NCI-H1930 (cell line): ENCODE measurements at places on chromosomes 7 and 10.
A peak's percentile ranks its signal among the peaks of the same experiment; 100 is the strongest.

DNA sequence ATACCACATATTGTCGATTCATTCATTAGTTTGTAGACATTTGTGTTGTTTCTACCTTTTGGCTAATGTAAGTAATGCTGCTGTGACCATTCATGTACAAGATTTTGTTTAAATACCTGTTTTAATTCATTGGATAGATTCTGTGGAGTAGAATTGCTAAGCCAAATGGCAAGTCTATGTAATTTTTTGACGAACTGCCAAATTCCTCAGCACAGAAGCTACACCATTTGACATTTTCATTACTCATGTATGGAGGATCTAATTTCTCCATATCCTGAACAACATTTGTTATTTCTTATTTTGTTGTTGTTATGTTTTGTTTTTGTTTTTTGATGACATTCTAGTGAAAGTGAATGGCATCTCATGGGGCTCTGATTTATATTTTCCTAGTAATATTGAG is 1351.3 kb upstream of the SORCS1 start:
- DNase-seq, result no peak

GRCh38 chr10:31134311-31134952 is 102.8 kb upstream of the ZNF438 start:
- no peak for DNase-seq

DNA sequence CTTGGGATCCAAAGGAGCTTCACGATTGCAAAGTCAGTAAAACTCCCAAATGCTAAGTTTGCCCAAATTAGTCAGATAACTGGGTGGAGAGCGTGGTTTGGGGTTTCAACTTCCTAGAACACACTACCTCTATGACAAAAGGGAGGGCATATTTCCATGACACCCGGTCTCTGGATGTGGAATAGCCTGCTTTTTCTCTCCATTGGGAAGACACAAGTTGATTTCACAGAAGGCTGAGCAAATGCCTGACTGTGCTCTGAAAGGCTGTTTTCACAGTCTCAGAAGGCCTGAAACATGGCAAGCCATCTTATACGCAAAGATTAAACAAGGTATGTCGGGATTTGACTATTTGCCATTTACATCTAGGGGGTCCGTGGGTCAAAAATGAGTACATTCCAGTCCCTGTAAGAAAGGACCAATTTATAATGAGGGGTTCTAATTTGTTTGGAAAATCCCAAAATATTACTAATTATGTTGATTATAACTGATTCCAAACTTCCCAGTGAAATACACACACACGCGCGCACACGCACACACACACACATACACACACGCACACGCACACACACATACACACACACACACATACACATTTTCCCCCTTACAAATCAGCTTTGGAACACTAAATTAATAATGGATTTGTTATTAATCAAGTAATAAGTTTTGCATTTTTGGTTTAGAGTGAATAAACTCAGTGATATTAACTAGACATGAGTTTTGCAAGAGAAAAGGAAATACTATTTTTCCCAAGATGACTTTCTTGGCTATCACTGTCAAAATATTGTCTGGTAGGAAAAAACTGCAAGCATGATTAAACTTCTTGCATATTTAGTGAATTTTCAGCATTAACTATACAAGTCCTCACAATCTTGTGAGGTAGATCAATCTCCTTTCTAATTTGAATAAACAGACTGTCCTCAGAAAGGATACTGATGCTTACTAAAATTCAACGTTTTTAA is 105.0 kb downstream of the PRTFDC1 start:
- no peak for DNase-seq

- no peak for DNase-seq
These were observed 6.0 kb downstream of the WDR37 start for GRCh38 chr10:1061930-1062774.

- DNase-seq, result no peak
These were observed 32.5 kb downstream of the ARID5B start for GRCh38 chr10:61933859-61934555.

DNA sequence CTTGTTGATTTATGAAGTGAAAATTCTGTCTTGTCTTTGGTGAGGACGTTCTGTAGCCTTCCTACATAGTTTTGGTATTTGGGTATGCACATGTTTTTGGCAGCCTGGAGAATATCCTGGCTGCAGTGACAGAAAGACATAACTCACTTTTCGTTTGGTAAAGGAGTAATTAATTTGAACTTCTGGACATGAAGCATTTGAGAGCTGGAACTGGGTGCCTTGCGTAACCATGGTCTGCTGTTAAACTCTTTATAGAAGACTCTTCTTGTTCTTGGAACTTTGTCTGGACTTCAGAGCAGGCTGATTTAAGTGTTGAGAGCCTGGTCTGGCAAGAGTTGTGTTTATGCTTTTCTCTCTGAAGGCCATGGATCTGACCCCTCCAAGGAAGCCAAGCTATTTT is 231.3 kb downstream of the LRMDA start:
- no peak for DNase-seq

- DNase-seq, result no peak
These were observed 141.0 kb downstream of the MACC1 start for GRCh38 chr7:20075992-20076820.

GRCh38 chr7:79555571-79555970 is 102.1 kb upstream of the MAGI2 start:
- no peak for DNase-seq

DNA sequence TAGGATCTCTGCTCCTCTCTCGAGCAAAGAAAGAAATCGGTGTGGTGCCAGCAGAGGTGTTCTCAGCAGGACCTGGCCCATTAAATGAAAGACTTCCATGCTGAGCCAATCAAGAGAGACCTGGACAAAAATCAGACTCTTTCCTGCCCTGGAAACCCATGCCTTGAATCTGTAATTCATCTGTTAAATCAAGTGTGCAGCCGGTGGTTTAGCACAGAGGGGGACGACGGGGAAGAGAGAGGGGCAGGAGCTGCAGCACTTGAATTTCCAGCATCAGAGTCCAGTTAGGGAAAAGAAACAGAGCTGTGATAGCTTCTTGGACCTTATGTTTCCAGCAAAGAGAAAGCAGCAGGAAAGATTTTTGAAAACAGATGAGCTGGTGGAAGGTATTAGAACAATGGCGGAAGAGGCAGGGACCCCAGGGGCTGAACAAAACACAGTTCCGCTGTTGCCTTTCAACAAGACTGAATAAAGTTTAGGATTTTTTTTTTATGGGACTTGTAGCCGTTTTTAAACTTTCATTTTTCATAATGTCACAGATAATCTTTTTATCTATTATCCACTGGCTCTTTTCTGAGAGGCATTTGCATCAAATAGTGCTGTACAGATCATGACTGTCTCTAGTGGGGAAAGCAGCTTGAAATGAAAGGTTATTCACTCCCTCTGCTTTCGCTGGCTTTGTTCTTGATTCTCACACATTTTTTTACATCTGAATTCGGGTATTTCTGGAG is 543.6 kb upstream of the GALNT17 start:
- no peak for DNase-seq

DNA sequence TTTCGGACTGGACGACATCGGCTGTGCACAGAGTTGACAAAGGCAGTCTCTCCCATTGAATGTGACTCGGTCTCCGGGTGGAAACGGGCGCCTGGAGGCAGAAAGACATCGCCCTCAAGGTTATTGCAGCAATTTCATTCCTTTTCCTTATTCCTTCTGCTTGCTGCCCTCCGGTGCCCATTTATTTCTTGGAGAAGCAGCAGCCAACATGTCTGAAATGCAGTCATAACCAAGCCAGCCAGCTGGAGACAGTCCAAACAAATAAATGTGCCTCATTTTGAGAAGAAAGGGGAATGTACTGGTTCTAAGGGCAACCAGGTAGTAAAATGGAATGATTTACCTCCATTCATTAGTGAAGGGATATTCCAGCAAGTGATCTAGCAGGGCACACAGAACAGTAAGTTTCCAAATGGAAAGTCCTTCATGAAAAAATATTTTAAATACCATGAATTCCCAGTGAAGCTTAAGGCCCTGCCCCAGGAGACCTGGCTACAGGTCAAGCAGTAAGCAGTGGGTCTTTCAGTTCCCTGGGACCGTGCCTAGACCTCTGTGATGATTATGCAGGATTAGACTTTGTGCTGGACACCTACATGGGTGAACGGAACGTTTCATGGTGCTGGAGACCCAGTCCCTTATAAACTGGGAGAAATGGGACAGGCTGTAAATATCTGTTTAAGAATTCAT is 86.6 kb downstream of the ABLIM1 start:
- DNase-seq, result no peak

DNA sequence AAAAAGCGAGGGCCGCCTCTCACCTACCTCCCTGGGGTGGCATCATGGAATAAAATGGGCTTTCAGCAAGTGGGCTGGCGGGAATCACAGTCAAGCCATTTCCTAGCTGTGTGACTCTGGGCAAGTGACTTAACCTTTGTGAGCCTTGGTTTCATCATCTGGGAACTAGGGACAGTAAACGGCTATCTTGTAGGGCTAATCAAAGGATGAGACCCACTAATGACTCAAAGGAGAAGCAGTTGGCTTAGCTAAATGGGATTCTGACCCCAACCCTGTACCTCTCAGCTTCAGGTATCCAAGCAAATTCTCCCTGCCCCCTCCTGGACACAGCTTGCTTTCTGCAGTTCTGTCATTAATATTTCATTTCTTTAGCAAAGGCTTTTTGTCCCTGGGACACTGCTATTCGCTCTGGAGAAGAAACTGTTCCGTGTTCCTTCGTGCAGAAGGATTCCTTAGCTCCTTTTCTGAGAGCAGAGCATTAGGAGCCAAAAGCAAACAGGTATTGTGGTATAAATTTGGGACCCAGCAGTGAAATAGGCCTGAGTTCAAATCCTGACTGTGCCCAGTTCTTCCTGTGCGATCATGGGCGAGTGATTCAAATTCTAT is 25.9 kb downstream of the TRIM8 start:
- no peak for DNase-seq

- no peak for DNase-seq
These were observed 75.4 kb downstream of the PLXNA4 start for GRCh38 chr7:132500727-132501440.

DNA sequence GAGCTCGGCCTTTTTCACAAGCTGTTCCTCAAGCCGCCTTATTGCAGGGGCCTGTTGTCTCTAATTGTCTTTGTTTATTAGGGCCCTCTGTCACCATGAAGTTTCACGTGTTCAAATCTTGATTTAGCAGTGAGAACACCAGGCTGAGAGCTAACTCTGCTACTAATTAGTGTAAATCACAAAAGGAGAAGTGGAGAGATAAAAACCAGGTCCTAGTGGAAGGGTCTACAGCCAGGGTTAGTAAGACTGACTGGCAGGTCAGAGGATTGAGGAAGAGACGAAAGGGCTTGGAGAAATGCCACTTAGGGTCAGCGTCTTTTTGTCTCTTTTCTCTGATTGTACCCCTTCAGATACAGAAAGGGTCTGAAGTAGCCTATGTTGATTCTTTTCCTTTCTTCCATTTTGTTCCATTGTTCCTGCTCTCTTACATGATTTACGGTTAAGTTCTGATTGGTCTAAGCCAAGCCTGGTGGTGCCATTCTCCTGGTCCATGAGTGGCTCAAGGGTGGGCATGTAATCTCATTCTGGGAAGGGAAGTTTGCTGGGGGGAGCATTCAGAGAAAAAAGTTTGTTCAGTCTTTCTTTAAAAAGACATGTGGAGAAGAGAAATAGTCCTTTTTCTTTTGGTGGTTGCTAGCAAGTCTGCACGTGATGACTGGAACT is 21.3 kb downstream of the SSMEM1 start:
- no peak for DNase-seq

DNA sequence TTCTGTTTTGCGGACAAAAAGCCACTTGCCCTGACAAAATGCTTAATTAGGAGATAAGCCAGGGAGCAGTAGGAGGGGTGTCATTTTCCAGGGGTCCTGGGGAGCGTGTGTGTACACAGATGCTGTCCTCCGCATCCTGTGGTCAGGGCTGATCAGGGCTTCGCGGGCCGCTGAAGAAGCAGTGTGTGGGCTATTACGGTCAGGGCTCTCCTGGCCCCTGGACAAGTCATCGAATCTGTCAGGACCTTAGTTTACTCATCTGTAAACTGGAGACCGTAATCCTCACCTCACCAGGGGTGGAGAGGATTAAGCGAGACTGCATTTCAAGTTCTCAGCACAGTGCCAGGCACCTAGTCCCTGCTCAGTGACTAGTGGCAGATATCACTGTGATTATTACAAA is 26.0 kb upstream of the MXI1 start:
- no peak for DNase-seq

GRCh38 chr7:151752816-151753595 is 123.9 kb downstream of the PRKAG2 start:
- no peak for DNase-seq

DNA sequence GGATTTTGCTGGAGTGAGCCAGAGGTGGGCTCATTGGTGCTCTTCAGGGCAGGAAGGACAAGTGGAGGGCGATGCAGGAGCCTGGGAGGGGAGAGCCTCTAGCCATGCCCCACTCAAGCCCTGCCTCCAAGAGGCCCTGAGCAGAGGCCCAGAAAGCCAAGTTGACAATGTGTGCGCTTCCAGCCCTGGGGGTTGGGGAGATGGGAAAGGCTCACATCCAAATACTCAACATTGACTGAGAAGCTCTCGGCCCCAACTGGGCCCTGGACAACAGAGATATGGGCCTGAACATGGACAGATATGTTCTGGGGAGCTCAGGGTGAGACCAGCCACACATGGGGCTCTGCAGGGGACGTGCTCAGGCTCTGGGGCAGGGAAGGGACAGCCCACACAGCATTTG is 39.0 kb downstream of the FRMPD2 start:
- DNase-seq, result no peak

DNA sequence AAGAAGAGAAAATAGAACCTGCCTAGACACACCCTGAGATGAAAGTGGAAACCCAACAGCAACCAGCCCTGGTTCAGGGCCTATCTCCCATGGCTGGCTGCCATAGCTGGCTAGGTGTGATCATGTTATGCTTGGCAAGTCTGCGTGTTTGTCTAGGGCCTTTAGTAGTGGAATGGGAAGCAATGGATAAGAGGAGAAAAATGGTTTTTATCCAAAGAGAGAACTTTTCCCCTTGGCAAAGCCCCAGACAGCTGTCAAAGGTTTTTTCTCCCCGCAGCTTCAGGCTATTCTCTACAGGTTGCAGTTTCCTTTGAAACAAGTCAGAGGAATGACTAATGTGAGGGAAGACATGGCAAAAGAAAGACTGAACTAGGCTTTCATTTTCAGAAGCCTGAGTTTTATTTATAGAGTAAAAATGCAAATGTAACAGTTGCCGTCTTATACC is 161.5 kb downstream of the SEMA3D start:
- no peak for DNase-seq

DNA sequence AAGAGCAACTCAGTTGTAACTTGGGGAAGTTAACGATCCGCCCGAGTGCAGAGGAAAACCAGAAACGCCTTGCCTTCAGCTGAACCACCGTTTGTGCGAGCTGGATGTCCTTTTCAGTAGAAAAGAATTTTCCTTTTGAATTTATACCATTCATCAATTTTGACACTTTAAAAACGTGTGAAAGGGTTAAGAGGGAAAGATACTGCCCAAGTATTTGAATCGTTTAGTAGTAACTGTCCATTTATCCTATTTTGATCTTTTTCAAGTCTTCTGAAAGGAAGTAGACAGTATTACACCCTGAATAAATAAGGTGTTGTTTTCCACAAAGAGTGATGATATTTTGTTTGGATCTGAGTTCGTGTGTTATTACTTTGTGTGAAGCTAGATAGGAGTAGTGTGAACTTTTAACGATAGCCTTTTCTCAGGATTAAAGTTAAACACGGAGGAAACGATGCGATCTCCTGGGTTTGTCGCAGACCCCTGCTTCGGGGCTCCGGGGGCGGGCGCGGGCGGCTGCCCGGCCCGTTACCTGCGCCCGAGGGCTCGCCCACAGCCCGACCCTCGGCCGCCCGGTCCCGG is 830 bp upstream of the BMI1 start:
- no peak for DNase-seq

- DNase-seq, result peak; percentile 57
These were observed 111.4 kb downstream of the COL28A1 start for GRCh38 chr7:7424151-7424873.

GRCh38 chr7:111853201-111853990 is 291.1 kb upstream of the IMMP2L start:
- DNase-seq, result no peak
